ENCODE measurements at places on chromosomes 6 and 20. TPM values are rescaled to one million over a fixed set of nuclear protein-coding genes. Genes with fewer than 3 reads are reported as not detected.
A peak's percentile ranks its signal among the peaks of the same experiment; 100 is the strongest.

DNA sequence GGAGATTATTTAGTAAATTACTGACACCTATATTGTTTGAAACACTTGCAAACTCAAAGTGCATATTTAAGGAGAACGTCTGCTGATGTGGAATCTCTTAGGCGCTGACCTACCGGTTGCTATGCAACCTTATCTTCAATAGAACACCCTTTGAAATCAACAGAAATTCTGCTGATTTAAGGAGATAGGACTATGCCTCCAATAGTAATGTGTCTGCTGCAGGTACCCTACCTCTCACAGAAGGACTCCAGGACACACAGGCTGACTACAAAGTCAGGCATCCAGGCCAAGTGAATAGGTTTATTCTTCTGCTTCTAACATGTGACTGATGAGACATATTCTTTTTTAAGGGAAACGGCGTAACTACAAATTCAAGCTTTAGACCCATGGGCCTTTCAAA is 311.7 kb downstream of the CBLN4 start:
- no peak for DNase-seq

GRCh38 chr20:47622118-47622665 is 120.5 kb downstream of the NCOA3 start:
- no peak for DNase-seq

KIF6 gene
- 2.0 TPM for total RNA-seq

DNA sequence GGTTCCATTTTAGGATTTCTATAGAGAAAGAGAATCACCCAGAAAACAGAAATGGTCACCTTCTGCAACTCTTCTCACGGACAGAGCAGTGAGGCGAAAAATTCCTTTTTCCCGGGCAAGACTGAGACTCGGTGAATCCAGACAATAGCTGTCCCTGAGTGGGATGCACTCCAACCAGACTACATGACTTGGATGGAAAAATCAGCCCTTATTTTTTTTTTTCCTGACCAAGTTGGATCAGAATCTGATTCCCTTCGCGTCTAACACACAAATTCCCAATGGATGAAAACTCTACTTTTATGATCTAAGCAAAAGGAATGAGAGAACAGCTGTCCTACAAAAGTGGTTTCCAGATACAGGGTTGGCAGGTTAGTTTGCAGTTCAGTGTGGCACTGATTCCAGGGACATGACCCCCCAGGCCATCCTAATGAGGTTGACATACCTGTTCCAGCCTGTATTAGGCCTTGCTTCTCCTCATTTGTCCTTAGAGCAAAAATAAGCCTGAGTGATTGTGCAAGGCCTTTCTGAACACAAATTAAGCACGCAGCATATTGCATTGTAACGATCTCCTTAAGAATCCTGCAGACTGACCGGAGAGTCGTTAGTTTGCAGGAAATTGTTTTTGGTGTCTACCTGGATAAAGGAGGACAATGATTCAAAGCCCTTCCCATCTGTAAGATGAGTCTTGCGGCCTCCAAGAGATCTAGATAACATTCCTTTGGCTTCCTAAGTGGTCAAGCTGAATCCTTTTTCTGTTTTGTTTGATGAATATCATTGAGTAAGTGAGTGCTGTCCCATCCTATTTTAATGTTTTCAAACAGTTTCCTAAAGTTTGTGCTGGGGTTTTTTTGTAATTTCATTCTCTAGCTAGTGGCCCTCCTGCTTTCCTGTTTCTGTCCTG is 1.5 kb upstream of the NEDD9 start:
- DNase-seq, result no peak

GRCh38 chr6:163645560-163645959 is 231.0 kb downstream of the QKI start:
- peak; percentile 50 for DNase-seq

DNA sequence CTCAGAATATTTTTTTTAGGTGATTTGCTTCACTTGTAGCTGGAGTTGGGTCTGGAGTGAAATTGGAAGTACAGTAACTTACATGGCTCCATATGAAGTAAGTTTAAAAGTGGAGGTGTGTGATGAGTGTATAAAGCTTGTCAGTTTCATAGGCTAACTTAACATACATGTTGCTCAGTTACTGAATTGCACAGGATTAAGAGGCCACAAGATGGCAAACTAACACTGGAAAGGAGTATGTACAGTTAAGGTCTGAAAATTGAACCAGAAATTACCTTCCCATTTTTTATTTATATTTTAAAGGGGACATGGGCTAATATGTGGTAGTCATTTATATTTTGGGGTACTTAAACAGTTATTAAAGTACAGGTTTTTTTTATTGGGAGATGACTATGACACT is 45.3 kb upstream of the SMIM8 start:
- DNase-seq, result peak; percentile 41

VWA7 gene
- total RNA-seq, result 2.9 TPM

DNA sequence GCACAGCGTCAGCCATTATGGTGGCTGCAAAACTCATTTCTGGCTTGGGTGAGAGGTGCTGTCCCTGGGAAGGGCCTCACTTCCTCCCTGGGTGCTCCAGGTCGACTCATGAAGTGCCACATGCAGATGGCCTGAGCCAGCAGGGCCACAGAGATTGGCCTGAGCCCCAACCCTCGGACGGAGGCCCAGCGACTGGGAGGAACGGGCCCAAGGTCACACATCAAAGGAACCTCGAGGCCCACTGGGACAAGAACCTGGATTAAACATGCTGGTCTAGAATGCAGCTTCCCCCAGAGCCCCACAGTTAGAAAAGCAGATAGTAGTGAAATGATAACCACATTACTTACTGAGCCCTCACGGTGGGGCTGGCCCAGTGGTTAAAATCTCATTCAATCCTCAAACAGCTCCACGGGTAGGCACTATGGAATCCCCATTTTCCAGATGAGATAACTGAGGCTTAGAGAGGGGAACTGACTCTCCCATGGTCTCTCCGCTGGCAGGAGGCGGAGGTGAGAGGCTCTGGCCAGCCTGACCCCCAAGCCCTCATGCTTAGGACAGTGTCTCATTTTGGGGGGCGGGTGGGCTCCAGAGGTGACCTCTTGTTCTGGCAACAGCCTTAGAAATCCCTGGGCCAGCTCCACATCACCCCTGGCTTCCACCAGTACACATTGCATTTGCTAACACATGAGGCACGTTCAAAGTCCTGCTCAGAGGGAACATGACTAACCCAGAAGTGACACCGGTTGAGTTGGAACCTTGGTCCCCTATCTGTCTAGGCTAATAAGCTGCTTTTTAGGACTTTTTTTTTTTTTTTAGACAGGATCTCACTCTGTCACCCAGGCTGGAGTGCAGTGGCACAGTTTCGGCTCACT is 53.0 kb downstream of the SRC start:
- DNase-seq, result no peak

PTCRA gene
- not detected for total RNA-seq

SNX14 gene
- total RNA-seq, result 235 TPM

DNA sequence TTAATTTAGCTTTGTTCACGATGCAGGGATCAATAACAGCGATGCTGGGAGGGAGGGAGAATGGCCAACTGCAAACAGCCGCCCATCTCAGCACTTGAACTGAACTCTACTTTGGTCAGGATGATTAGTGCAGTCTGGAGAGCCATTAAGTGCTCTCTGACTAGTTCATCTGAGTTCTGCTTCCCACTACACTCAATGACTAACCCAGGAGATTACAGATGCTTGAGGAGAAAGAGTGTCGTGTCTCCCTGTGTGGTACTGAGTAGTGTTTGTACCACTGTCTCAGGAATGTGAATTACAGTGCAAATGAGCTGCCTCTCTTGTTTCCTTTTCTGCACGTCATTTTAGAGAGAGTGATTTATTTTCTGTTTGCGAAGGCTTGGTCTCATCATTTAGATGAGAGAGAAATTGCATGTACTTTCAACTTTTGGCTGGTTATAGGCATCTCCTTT is 23.5 kb downstream of the CARMIL1 start:
- DNase-seq, result no peak

HRH3 gene
- total RNA-seq, result 0.66 TPM

DNA sequence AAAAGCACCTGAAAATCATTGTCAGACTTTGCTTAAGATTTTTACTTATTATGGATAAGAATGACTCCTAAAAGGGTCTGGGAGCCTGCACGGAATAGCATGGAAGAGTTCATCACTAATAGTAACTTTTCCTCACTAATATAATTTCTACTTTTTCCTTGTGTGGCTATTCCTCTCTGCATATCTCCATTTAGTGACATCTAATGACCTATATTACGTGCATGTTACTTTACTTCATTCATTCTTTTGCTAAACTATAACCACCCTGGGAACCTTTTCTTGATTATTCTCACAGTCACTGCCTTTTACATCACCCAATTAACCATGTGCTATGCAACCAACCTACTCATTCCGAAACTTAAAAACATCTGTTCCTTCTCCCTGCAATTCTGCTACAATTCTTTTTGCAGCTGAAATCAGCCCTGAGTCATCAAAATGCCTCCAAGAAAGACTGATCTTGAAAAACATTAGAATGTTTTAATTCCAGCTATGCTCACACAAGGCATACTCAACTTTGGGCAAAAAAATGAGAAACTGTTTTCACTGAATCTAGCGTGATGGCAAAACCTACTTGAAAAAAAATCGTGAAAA is 313.3 kb downstream of the RNGTT start:
- no peak for DNase-seq

DNA sequence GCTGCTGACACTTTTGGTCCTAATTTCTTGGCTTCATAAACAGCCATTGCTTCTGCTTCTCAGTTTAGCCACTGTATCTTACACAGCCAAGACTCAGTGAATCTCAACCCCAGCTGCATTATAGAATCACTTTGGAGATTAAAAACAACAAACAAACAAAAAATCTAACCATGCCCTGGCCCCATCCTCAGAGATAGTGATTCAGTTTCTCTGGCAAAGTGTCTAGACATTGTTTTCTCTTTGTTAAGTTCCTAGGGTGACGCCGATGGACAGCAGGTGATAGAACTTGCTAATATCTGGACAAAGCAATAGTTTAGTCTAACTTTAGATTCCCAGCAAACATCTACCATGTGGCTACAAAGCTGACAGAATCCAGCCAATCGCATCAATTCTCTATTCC is 2.9 kb downstream of the ADGRF5 start:
- no peak for DNase-seq

DNA sequence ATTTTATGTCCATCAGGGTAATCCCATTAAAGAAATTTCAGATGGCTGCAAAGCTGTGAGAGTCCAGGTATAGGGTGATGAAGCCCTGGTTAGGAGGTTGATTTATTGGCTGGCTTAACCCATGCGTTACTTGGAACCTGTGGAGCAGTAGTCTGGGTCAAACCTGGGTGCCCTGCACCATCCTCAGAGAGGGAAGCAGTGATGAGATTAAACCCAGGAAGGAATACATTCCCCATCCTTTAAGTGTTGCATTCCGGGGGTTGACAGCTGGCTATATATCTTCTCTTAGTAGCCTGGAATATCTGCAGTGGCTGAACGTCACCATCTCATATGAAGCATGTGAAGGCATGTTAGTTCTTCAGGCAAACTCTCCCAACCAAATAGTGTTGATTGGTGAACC is 44.9 kb upstream of the JAG1 start:
- DNase-seq, result no peak

All from spinal cord (tissue), 10 donors.